ENCODE measurements at places on chromosomes 12 and 14. TPM values are rescaled to one million over a fixed set of nuclear protein-coding genes. Genes with fewer than 3 reads are reported as not detected.

DNA sequence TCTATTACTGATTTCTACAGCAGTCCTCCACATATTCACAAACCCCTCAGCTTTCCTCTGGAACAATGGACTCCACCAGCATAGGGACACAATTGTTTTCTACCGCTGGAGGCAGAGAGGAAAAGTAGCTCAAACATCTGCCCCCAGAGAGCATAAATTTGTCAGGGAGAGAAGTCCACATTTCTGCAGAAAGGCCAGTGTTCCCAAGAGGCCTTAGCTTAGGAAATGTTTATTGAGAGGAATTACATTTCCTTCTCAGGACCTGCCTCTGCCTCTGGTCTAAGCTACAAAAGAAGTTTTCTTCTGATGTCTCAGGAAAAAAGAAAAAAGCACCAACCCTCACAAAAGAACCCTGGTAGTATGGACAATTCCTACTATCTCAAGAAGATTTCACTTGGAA is 217.8 kb upstream of the BMP4 start:
- DNase-seq = no peak

DNA sequence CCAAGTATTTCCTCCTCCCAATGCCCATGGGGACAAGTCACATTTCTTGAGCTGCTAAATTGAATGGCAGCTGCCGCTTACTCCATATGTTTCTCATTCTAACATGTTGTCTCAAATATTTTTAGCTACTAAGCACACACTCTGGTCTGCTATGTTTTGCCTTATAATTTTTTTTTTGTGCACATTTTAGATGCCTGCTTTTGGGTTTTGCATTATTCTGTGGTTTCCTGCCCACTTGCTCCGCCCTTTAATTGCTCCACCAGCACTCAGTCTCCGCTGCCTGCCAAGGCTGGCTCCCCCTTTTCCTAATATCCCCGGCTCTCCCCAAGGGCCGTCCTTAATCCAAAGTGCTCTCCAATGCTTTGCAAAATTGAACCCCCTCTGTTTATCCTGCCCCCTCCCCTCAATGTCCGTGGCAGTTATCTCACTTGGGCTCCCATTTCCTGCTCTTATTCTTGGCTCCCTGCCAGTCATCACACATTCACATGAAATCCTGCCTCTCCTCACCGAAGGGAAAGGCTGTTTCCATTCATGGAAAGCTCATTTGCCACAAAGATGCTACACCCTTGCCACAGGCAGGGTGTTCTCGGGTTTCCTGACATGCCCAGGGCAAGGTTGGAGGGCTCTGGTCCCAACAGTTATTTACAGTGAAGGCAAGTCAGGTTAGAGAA is 79.4 kb downstream of the C12orf75 start:
- no peak for DNase-seq

DNA sequence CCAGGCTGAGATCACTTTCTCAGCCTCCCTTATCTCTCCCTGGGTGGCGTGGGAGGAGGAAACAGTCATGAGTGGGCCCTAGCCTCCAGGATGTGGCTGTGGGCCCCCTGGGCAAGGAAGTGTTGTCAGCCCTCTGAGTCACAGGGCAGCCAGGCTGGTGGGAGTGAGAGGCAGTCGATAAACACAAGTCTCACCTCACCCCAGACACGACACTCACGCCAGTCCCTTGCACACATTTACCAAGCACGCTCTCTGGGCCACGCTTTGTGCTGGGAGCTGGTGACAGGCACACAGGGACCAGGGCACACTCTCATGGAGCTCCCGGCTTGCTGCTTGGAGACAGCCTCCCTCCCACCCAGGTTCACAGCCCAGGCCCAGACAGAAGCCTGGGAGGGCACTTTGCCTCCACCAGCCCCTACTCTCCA is 1.9 kb upstream of the KRT79 start:
- DNase-seq = no peak

DNA sequence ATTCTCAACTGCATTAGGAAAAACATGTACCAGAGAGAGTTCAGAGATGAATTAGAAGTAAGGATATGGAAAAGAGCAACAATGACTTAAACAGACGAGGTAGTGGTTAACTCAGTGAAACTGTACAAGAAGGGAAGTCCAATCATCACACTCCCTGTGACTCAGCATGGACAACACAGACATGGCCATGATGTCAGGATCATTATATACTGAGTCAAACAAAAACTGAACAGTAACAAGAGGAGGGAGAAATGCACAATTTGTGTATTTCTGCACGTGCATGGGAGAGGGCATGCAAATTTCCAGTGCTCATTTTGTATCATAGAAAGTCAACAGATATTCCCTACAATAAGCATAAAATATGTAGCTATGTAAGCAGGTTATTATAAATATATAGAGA is 1037.8 kb downstream of the BCL11B start:
- DNase-seq = no peak

DNA sequence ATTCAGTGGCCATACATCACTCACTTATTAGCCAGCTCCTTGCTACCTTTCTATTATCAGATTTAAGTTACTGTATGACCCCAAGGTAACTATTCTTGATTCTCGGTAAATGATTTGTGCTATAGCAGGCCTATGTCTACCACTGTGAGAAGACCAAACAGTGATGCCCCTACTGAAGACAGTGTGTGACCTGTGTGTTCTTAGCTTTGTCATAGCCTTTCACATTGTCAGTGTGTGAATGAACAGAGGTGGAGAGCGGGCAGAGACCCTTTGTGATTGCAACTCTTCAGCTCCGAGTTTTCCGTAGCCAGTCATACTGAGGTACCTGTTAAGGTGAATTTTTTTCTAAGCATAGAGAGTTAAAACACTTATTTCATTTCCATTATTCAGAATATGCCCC is 294.0 kb downstream of the LRFN5 start:
- no peak for DNase-seq

DNA sequence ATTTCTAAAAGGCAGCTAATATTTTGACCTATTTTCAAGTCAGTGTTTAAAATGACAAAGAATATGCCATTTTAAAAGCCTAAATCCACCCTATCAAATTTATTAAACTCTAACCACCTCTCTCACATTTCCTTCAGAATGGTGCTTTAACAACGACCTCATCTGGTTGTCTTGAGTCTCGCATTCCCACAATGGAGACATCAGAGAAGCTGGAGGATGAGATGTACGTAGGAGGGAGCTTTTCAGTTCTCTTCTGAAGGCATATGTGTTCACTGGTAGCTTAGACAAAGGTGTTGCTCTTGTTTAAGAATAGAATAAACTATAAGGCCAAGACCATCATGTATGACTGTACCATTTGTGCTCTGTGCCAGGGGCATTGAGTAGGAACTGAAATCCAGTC is 82.9 kb downstream of the BCL2L14 start:
- no peak for DNase-seq

DNA sequence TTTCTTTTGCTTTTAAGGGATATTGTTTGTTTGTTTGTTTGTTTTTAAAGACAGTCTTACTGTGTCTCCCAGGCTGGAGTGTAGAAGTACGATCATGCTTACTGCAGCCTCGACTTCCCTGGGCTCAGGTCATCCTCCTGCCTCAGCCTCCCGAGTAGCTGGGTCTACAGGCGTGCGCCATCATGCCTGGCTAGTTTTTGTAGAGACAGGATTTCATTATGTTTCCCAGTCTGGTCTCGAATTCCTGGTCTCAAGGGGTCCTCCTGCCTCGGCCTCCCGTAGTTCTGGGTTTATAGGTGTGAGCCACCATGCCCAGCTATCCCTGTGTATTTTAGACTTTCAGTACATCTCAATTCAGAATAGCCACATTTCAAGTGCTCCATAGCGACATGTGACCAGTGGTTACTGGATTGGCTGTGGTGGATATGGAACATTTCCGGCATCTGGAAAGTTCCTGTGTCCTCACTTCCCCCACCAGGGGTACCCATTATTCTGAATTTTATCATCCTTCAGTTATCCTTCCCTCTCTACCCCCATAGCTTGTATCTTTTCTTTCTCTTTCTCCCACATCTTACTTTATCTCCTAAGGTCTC is 61.1 kb downstream of the HRK start:
- DNase-seq = no peak

DNA sequence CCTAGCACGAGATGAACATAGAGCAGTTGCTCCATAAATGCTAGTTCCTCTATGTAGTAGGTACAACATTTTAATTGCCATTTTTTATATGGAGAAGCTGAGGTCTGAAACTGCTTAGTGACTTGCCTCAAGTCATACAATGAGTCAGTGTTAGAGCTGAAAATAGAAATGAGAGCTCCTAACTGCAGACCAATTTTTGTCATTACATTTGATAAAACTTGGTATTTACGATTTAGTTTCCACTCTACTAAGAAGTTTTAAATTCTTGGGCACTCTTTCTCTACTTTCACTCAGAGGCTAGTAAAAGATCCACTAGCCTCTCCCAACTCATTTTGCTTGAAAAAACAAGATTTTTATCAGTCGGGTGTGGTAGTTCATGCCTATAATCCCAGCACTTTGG is 8.1 kb upstream of the TMED10 start:
- DNase-seq = no peak

GRCh38 chr14:25049093-25049567 is 817 bp downstream of the STXBP6 start:
- peak; percentile 72 for DNase-seq

GRCh38 chr12:10243818-10244520 is 31.3 kb downstream of the GABARAPL1 start:
- DNase-seq = no peak

GRCh38 chr12:19287302-19287701 is 152.0 kb upstream of the AEBP2 start:
- DNase-seq = no peak

DNA sequence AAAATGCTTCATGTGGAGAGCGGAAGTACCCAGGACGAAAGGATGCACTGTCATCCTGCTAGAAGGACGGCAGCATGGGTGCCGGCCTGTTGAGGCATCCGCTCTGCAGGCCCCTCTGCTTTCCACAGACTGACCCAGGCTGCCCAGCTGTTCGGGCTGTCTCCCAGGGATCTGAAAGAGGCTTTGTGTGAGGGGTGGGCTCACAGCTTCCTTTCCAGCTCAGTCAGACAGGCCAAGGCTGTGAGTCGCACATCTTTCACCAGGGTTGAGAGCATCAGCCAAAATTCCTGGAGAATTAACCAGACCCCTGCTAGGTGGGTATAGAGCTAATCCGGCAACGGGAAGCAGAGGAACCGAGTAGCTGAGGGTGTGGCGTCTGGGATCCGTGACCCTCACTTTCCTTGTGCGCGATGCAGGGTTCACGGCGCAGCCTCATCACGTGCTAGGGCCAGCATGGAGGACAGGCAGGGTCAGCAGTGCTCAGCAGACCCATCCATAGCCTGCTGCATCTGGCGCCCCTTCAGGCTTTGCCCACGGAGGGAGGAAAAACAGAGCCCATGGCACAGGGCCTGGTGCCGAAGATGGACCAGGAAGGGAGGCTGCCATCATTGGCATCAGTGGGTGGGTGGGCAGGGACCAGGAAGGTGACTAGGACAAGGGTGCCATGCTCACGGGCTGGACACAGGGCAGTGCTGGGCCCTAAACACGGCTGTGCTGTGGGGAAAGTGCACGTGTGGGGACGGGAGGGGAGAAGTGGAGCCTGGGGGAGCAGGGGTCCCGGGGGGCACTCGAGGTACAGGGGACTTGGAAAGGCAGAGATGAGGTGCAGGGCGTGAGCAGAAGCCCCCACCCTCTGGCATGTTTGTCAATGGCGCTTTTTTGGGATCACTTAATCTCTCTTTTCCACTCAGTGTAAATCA is 9.2 kb upstream of the SIVA1 start:
- no peak for DNase-seq

GRCh38 chr12:37666069-37666781 is 650.3 kb upstream of the ALG10B start:
- DNase-seq = no peak

- peak; percentile 93 for DNase-seq
Measured at GRCh38 chr14:68843471-68844209, 50.8 kb upstream of the ZFP36L1 start.

- DNase-seq = no peak
Measured at GRCh38 chr14:24441485-24441884, 1.1 kb downstream of the SDR39U1 start.

GRCh38 chr14:32719601-32720000 is 219.1 kb upstream of the NPAS3 start:
- no peak for DNase-seq

- no peak for DNase-seq
Measured at GRCh38 chr12:18103624-18104023, 13.6 kb upstream of the RERGL start.

- no peak for DNase-seq
Measured at GRCh38 chr12:29043069-29043468, 106.0 kb upstream of the FAR2 start.

- DNase-seq = no peak
Measured at GRCh38 chr12:104000807-104001434, 35.2 kb downstream of the TDG start.

DNA sequence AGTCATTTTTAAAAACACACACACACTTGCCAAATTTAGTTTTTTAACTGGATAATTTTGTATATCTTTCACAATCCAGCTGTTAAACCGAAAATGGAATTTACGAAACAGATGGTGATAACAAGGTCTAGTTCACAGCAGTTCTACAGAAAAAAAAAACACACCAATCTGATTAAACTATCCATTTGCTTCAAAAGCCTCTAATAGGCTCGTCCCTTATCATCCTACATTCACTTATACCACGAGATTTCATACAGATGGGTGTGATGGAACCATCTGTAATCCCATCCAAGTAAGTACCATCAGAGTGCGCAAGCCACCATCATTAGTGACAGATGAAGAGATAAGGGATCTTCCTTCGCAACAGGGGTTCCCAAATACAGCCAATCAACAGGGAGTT is 20.1 kb downstream of the GCH1 start:
- DNase-seq = no peak

DNA sequence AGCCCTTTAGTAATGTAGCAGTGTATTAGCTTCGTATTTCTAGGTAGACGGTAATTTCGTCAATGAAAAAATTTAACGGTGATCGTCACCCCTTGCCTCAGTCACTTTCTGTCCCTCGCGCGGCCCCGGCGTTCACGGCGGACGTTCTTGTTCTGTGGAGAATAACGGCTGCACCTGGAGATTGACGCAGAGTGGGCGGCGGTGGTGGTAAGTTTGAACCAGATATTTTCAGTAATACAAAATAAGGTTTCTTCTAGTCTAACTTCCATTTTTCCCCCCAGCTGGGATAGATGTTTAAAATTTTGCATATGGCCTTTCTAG is 341 bp downstream of the ZNF10 start:
- DNase-seq = peak; percentile 67

- DNase-seq = no peak
Measured at GRCh38 chr12:69698769-69699540, at the start of gene BEST3. TSS of gene BEST3 (minus strand) at chr12:69699303. CDS start at chr12:69697798, 1,505 bp downstream.

The KIAA0586 gene
- 4.2 TPM for polyA plus RNA-seq

The FOXG1 gene
- not detected for polyA plus RNA-seq

The SLC17A8 gene
- polyA plus RNA-seq = 2.3 TPM

The ANO2 gene
- polyA plus RNA-seq = 1.2 TPM

The POLR3B gene
- polyA plus RNA-seq = 1.8 TPM

The ACOT4 gene
- 3.6 TPM for polyA plus RNA-seq

The AICDA gene
- not detected for polyA plus RNA-seq

The HOTAIR gene
- polyA plus RNA-seq = not detected

The DIABLO gene
- 55.9 TPM for polyA plus RNA-seq

The WSCD2 gene
- polyA plus RNA-seq = not detected

The ANKRD33 gene
- not detected for polyA plus RNA-seq

The SLC39A5 gene
- 74.0 TPM for polyA plus RNA-seq

The SOAT2 gene
- polyA plus RNA-seq = not detected
